ENCODE measurements at places on chromosomes 2 and 18.

GRCh38 chr18:22683196-22683676, 249.9 kb upstream of the RBBP8 start:
- no peak for DNase-seq

GRCh38 chr2:119683713-119684443, 4.9 kb downstream of the TMEM177 start:
- DNase-seq: no peak

GRCh38 chr2:67215214-67216055, 181.7 kb upstream of the ETAA1 start:
- no peak for DNase-seq

GRCh38 chr2:98118852-98119251, 31.9 kb downstream of the VWA3B start:
- no peak for DNase-seq

DNA sequence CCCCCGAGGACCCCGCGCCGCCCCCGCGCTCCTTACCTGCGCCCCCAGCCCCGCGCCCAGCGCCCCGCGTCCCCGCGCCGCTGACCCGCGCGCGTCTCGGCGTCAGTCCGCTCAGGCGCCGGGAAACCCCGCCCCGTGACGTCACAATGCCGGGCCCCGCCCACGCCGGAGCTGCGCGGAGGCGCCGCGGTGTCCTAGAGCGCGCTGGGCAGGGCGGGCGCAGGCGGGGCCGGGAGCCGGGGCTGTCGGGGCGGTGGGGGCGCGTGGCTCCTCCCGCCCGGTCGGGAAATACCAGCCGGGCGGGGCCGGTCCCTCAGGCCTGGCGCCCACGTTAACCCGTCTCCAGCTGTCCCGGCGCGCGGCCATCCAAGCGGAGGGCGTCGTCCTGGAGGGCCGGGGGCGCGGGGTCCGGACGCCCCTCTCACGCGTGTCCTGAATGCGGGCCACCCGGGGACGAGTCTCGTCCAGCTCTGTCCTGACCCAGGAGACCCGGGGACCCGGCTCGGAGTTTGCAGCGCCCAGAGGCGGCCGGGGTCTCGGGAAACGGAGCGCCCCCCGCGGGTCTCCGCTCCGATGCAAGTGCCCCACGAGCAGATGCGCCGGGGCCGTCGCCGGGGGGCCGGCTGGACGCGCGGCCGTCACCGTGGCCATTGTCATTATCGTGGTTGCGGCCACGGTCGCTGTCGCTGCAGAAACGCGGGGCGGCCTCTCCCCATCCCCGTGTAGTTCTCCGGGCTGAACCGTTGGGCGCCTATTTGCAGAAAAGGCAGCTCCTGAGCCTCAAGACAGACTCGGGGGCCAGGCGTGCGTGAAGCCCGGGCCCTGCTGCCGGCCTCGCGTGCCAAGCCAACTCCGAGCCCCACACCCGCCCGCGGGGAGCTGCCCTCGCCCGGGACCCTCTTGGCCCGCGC, at the start of gene SLC66A2:
Gene SLC66A2 (minus strand): TSS at position 109 of the 911 bp plus-strand sequence. CDS start 727 bp downstream, outside the sequence.
- DNase-seq: peak; percentile 88

All from stimulated activated CD4-positive, alpha-beta T cell treated with anti-CD3 and anti-CD28 coated beads, TNF-alpha, amount 100 ng/mL, for 24 hours (primary cell).